ENCODE measurements at places on chromosomes 12 and 14. TPM values are rescaled to one million over a fixed set of nuclear protein-coding genes. Genes with fewer than 3 reads are reported as not detected.

GRCh38 chr12:30794591-30795409 lies 40.0 kb upstream of the CAPRIN2 start:
- no peak for DNase-seq
- H3K36me3 ChIP-seq = no peaks in the 10 kb centered on the region
- no peak overlapping the region for H3K4me3 ChIP-seq
- H3K27ac ChIP-seq = no peak overlapping the region
- H3K4me1 ChIP-seq = no peaks in the 10 kb centered on the region

- H3K27me3 ChIP-seq = no peaks in the 10 kb centered on the region
- peak; percentile 63 for DNase-seq
- peaks cover 5% of the 10 kb centered on the region for H3K4me1 ChIP-seq
- H3K27ac ChIP-seq = no peak overlapping the region
- no peaks in the 10 kb centered on the region for H3K36me3 ChIP-seq
Observed at GRCh38 chr12:74415633-74416032, 122.0 kb upstream of the ATXN7L3B start.

BHLHE41 gene
- total RNA-seq = 2.2 TPM

DNA sequence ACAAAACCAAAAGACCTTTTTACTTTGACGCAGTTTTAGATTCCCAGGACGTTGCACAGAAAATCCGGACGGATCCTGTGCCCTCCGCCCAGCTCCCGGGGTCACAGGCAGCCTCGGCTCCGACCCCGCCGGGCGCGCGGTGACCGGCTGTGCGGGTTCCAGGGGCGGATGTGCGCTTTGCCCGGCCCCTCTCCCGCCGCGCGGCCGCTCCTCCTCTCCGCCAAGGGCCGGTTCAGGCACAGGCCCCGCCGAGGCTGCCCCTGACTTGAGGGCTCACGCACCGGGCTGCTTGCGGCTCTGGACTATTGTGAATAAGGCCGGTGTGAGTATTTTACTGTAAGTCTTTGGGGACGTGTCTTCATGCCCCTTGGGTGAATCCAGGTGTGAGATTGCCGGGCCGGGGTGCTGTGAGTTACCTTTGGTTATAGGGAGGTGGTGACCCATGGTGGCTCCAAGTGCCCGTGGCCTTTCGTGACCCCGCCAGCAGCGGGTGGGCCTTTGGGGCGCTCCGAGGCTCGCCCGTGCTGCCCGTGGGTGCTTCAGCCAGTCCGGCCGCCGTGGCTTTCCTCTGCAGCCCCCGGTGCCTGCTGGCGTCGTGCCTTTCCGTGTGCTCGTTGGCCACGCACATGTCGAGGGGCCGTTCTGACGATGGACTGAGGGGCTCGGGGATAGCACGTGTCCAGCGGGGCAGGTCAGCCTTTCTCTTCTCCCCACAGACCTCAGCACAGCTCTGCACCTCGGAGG lies 45.9 kb downstream of the NOC4L start:
- H3K36me3 ChIP-seq = no peaks in the 10 kb centered on the region
- DNase-seq = no peak
- H3K27me3 ChIP-seq = no peaks in the 10 kb centered on the region
- H3K4me1 ChIP-seq = peaks cover 18% of the 10 kb centered on the region

DNA sequence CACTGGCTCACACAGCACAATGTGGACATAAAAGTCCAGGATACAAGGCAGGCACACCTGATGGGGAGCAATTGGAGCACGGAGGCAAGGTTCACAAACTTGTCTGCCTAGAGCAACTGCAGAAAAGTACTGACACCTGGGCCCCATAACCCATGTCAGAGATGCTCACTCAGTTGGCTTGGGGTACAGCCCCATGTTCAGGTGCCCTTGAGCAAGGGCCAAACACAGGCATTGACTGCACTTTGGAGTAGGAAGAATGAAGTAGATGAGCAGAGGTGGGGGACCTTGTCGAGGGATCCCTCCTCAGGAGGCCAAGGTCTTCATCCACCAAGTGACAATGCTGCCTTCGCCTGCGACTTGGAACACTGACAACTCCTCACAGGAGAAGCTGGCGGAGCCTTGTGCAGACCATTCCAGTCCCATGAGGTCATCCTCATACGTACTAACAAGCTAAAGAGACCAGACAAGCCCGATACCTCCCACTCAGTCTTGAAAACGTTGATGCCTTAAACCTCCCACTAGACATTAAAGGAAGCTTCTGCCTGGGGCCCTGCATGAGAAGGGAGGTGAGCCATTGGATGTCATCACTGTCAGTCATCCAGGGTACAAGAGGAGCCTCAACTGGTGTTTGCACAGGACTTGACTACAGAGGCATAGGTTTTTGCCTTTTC lies 42.5 kb upstream of the C14orf180 start:
- H3K27ac ChIP-seq = peak overlapping the region; percentile 12
- no peak overlapping the region for H3K4me3 ChIP-seq
- H3K27me3 ChIP-seq = no peaks in the 10 kb centered on the region
- peaks cover 12% of the 10 kb centered on the region for H3K36me3 ChIP-seq

- H3K27ac ChIP-seq = no peak overlapping the region
- no peak overlapping the region for H3K4me3 ChIP-seq
- H3K4me1 ChIP-seq = no peaks in the 10 kb centered on the region
- no peak for DNase-seq
- H3K36me3 ChIP-seq = no peaks in the 10 kb centered on the region
Observed at GRCh38 chr12:20089077-20089476, 279.3 kb upstream of the PDE3A start.

ATG2B gene
- 60.8 TPM for total RNA-seq

- H3K27ac ChIP-seq = no peak overlapping the region
- no peak for DNase-seq
- no peaks in the 10 kb centered on the region for H3K27me3 ChIP-seq
- no peaks in the 10 kb centered on the region for H3K4me1 ChIP-seq
Observed at GRCh38 chr14:104364830-104365229, 214.7 kb upstream of the C14orf180 start.

LEMD3 gene
- total RNA-seq = 43.2 TPM

ST8SIA1 gene
- total RNA-seq = 4.6 TPM

LRP6 gene
- total RNA-seq = 12.5 TPM

SPIC gene
- total RNA-seq = not detected

DNA sequence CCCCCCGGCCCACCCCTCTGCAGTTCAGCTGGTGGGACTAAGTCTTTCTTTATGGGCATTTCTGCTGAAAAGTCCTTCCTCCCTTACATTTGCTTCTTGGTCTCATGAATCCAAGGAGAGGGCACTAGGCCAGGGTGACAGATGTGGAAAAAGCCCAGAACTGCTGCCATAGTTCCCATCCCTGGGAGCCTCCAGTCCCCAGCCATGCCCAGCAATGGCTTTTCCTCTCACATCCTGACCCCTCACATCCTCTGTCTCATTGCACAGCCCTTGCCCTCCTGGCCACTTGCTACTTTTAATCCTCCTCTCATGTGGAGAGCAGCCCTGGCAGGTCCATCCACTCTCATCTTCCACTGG lies 122.5 kb downstream of the ZFP36L1 start:
- H3K36me3 ChIP-seq = no peaks in the 10 kb centered on the region
- peaks cover 47% of the 10 kb centered on the region for H3K4me1 ChIP-seq
- H3K4me3 ChIP-seq = no peak overlapping the region

DNA sequence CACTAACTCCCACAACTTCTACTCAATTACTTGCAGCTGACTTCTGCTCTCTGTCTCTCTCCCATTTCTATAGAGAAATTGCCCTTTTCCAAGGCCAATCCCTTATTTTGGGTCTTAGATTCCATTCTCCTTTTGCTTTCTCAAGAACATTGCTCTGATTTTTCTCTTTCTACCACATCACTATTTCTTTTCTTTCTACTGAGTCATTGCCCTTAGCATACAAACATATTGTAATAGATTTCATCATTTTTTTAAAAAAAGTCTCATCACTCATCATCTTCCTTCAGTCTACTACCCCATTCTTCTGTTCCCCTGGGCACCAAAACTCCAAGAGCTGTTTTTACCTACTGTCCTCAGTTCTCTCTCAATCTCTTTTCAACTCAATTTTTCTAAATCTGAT lies 4.4 kb upstream of the KCNA1 start:
- H3K4me3 ChIP-seq = no peak overlapping the region
- no peak for DNase-seq
- no peaks in the 10 kb centered on the region for H3K36me3 ChIP-seq
- H3K4me1 ChIP-seq = no peaks in the 10 kb centered on the region

HOXC13 gene
- total RNA-seq = not detected

DNA sequence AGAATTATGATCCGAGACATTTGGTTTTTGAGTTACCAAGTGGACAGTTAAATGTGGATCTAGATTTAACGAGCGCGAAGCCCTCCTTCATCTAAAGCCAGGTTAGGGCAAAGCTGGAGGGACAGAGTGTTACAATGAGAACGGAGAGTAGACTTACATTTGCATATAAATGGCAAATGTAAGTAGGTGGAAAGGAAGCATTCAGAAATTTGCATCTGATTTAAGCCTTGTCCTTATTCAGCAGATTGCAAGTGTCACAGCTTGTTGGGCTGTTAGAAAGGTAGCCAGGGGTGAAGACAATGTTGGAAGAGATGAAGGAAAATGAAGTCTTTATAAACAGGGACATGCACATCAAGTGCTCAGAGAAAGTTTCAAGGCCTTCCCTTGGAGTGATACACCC lies 806.2 kb downstream of the GALC start:
- no peaks in the 10 kb centered on the region for H3K27me3 ChIP-seq
- peak overlapping the region; percentile 29 for H3K4me3 ChIP-seq
- DNase-seq = peak; percentile 84
- peak overlapping the region; percentile 55 for H3K27ac ChIP-seq
- no peaks in the 10 kb centered on the region for H3K36me3 ChIP-seq
- H3K4me1 ChIP-seq = peaks cover 63% of the 10 kb centered on the region
